ENCODE measurements at places on chromosomes 7 and 10. TPM values are rescaled to one million over a fixed set of nuclear protein-coding genes. Genes with fewer than 3 reads are reported as not detected.

The NHLRC2 gene
- 55.4 TPM for total RNA-seq

The PLA2G12B gene
- 6.6 TPM for total RNA-seq

DNA sequence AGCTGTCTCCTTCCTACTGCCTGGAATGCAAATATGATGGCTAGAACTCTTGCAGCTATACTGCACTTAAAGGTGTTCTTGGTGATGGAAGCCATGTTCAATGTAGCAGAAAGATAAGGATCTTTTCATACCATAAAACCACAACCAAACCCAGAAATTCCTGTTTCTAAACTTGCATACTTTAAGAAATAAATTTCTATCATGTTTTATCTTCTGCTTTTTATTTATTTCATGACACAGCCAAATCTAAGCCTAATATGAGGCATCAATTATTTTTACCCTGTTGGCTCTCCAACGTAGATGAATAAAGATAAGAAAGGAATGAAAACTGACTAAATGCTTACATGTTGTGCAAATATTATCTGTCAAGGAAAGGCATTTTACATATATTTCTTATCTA is 224.1 kb downstream of the DOCK4 start:
- no peaks in the 10 kb centered on the region for H3K36me3 ChIP-seq

GRCh38 chr10:94405406-94405805 is 3.1 kb downstream of the TBC1D12 start:
- H3K27ac ChIP-seq = no peak overlapping the region
- no peaks in the 10 kb centered on the region for H3K36me3 ChIP-seq
- H3K27me3 ChIP-seq = no peaks in the 10 kb centered on the region
- H3K4me3 ChIP-seq = no peak overlapping the region
- peaks cover 7% of the 10 kb centered on the region for H3K4me1 ChIP-seq

GRCh38 chr7:121505540-121506182 is 109.6 kb upstream of the FAM3C start:
- H3K4me3 ChIP-seq = no peak overlapping the region
- H3K36me3 ChIP-seq = no peaks in the 10 kb centered on the region
- H3K27ac ChIP-seq = no peak overlapping the region
- no peak for DNase-seq
- no peaks in the 10 kb centered on the region for H3K27me3 ChIP-seq
- H3K4me1 ChIP-seq = no peaks in the 10 kb centered on the region

- H3K4me1 ChIP-seq = peaks cover 4% of the 10 kb centered on the region
- H3K4me3 ChIP-seq = no peak overlapping the region
- DNase-seq = peak; percentile 40
These were observed 15.9 kb downstream of the GPRIN2 start for GRCh38 chr10:46540412-46541016.

DNA sequence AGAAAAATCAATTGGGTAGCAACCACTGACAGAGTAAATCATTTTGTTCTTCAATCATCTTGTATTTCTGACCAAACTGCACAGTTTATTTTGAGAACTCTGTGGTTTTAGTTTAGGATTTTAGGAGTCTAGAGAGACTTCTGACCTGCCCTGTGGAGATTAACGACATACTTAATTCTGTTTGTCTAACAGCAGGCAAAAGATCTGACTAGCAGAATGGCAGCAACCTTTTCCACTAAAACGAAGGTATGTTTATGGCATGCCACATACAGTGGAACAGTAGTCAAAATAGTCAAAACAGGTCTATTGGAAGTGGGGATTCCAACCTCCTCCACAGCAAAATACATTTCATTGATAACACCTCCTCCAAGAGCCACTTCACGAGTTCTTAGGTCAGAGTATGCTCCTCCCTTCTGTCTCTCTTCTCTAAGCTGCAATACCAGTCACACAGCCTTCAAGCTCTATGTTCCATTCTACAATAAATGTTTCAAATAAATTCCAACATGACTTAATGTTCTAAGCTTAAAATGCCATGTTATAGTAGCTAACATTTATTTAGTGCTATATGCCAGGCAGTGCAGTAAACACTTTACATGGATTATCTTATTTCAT is 34.4 kb downstream of the NRCAM start:
- no peak overlapping the region for H3K27ac ChIP-seq
- H3K36me3 ChIP-seq = no peaks in the 10 kb centered on the region
- H3K27me3 ChIP-seq = no peaks in the 10 kb centered on the region
- H3K4me1 ChIP-seq = no peaks in the 10 kb centered on the region

DNA sequence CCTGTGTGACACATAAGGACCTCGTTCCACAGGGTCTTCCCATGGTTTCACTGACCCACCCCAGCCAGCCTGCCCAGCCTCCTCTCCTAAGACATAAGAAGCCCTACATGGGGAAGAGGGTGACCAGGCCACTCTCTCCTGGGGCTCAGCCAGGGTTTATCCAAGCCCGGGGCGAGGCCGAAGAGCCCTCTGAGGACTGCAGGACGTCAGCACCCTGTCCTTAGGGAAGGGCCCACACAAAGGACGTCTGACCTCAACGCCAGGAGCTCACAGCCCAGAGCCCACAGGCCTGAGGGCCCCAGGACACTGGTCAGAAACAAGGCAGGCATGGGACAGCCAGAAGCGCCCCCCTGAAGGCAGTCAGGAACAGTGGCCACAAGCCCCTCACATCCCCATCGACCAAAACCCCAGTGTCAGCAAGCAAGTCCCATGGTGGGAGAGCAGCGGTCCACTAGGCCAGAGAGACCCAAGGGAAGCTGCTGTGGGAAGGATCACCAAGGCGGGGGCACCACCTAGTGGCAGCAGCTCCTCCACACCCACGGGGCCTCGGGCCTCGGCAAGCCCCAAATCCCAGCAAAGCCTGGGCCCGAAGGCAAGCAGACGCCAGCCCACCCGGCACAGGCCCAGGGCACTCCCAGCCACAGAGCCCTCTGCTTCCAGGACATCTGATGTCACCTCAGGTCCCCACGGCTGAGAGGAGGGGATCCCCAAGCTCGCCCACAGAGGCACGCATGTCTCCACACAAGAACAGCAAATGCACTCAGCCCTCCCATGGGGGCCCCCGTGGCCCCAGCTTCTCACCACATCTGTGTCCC is 23.4 kb downstream of the MAD1L1 start:
- peak; percentile 77 for DNase-seq
- no peaks in the 10 kb centered on the region for H3K4me1 ChIP-seq
- H3K27ac ChIP-seq = no peak overlapping the region

GRCh38 chr7:31192986-31193385 is 140.9 kb downstream of the ADCYAP1R1 start:
- H3K4me1 ChIP-seq = no peaks in the 10 kb centered on the region
- H3K4me3 ChIP-seq = no peak overlapping the region
- peak; percentile 56 for DNase-seq

DNA sequence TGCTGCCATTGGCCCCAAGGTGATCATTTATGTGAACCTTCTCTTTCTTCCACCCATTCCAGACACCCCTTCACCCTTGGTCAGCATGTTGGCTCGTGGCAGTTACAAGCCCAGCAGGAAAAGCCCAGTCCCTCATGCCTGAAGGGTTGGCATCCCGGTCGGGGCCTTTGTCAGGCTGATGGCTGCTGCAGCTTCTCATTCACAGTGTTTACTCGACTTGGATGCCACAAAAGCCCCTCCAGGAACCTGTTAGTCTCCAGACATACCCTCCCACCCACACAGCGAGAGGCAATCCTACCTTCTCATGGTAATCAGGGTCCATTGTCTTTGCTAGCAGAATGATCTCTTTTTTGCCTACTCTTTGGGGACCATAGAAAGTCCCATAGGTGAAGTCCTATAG is 200.8 kb upstream of the PFKP start:
- no peaks in the 10 kb centered on the region for H3K4me1 ChIP-seq
- no peaks in the 10 kb centered on the region for H3K27me3 ChIP-seq
- no peaks in the 10 kb centered on the region for H3K36me3 ChIP-seq
- H3K27ac ChIP-seq = no peak overlapping the region
- no peak for DNase-seq

DNA sequence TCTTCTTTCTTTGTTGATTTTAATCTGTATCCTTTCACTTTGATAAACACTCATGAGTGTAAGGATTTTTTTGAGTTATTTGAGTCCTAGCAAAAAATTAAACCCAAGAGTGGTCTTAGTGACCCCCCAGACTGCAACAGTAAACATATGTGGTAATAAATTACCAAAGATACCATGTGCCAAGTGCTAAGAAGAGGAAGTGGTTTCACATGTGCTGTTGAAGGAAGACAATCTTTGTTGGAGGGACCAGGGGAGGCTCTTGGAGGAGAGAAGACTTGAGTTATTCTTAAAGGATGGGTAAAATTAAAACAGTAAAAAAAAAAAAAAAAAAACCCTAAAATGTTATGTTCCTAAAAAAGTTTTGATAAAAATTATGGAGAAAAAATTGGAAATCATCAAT is 150.2 kb downstream of the SEC23IP start:
- no peaks in the 10 kb centered on the region for H3K36me3 ChIP-seq
- no peak overlapping the region for H3K4me3 ChIP-seq

DNA sequence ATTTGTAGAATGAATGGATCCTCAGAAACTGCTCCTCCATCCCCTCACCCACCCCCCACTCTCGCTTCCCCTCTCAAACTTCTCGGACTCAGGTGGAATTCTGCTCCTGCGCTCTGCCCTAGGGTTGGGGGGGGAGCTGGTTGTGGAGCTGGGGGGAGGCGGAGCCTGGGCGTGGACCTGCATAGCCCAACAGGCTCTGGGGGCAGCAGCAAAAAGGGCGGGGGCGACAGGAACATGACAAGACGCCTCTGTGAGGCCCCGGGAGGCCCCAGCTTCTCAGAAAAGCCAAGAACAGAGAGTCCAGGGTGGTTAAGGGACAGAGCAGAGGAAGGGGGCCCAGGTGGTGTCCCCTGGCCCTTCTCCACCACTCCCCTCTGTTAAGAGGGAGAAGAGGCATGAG is 3.5 kb downstream of the TSC22D4 start:
- H3K27me3 ChIP-seq = no peaks in the 10 kb centered on the region
- H3K4me1 ChIP-seq = peaks cover 32% of the 10 kb centered on the region
- no peak for DNase-seq
- H3K27ac ChIP-seq = peak overlapping the region; percentile 98
- H3K4me3 ChIP-seq = no peak overlapping the region

GRCh38 chr7:104958371-104958865 is 55.6 kb upstream of the KMT2E start:
- H3K4me3 ChIP-seq = no peak overlapping the region
- peaks cover 37% of the 10 kb centered on the region for H3K4me1 ChIP-seq
- no peaks in the 10 kb centered on the region for H3K36me3 ChIP-seq
- no peaks in the 10 kb centered on the region for H3K27me3 ChIP-seq
- no peak overlapping the region for H3K27ac ChIP-seq

DNA sequence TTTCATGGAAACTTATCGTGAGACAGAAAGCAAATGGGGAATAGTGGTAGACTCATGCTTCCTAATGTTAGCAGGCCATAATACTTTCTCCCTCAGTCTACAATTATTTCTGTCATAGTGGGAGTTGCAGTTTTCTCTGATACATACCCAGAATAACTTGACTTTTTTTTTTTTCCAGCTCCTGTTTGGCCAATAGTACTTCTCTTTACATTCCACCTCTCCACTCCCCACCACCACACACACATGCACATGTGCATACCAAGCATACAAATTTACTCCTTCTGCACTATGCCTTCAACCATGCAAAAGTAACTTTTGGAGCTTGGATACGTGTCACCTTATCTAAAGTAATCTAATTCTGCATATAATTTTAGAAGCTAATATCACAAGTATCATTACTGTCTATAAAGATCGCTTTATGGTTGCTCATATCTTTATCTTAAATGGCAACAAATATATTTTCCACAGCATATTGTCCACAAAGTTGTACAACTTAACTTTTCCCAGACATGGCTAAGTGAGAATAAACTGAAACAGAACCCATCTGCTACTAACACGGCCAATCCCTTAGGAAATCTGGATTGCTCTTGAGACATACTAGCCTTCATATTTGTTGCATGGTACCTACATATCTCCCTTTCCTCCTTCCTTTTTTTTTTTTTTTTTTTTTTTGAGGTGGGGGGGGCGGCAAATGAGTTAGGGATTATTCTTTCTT is 49.0 kb downstream of the TES start:
- peaks cover 11% of the 10 kb centered on the region for H3K36me3 ChIP-seq
- no peak for DNase-seq
- no peaks in the 10 kb centered on the region for H3K27me3 ChIP-seq
- H3K4me1 ChIP-seq = no peaks in the 10 kb centered on the region
- no peak overlapping the region for H3K4me3 ChIP-seq

DNA sequence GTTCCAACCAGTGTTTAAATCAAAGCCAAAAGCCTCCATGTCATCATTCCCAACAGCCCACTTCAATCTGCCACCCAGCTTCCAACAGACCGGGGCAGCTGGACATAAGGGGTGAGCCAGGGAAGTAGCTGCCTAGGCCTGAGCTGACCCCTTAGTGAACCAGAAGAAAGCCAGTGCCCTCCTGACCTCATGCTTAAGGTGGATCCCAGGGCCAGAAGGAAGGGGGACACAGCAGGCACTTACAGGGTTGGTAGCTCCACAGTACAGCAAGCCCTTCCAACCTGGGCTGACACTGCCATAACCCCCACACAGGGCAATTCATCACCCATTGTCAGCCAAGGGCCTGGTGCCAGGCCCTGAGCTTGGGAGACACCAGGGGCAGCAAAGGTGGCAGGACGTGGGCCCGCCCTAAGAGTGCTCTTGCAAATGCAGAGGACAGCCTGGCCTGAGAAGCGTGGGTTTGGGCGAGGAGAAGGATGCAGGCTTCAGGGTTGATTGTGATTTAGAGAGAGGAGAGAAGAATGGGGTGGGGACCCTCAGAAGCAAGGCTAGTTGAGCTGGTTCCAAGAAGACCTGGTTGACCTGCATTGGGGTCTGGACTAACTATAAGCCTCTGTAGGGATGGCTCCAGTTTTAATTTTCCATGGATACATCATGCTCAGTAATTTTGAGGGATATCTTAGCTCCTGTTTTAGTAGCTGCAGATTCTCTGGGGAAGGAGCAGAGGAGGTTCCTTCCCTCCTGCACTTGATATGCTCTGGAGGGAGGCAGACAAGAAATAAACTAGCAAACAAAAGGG is 3.1 kb upstream of the CYP26A1 start:
- peaks cover 45% of the 10 kb centered on the region for H3K27me3 ChIP-seq
- no peaks in the 10 kb centered on the region for H3K36me3 ChIP-seq
- H3K4me3 ChIP-seq = no peak overlapping the region
- no peak overlapping the region for H3K27ac ChIP-seq
- DNase-seq = no peak
- H3K4me1 ChIP-seq = no peaks in the 10 kb centered on the region

Measured in Peyer's patch (tissue), 4 donors.